ENCODE measurements at places on chromosomes 6 and 20.

DNA sequence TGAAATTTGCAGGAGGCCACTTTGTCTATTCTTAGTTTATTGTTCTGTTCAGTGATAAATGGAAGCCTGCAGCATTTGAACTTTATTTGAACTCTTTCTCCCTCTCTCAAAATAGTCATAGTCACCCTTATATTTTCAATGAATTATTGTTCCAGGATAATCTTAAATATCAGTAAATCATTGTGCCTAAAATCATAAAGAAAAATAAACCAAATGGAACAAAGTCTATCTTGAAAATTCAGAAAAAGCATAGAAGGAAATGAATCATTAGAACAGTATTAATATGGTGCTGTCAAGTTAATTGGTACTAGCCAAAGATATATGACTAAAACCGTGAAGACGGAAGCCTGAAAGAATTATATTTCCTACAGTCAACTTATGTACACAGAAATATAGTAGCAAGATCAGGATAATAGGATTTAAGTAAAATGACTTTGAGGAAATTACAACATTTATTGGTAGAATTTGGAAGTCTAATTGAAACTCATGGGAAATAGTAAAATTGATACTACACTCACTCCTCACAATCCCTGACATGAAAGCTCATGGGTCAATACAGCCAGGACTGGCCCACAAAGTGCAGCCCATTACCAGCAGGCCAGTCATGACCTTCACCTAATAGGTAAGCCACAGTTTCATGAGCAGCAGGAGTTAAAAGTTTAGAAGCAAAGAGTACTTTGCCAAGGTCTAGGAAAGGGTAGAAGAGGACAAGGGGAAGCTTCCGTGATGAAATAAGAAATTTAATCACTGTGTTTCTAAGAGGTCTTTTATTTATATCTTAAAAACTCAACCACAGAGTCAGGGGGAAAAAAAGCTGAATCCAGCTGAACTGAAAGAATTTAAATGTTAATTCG lies 119.9 kb upstream of the ENPP5 start:
- no peak for DNase-seq

DNA sequence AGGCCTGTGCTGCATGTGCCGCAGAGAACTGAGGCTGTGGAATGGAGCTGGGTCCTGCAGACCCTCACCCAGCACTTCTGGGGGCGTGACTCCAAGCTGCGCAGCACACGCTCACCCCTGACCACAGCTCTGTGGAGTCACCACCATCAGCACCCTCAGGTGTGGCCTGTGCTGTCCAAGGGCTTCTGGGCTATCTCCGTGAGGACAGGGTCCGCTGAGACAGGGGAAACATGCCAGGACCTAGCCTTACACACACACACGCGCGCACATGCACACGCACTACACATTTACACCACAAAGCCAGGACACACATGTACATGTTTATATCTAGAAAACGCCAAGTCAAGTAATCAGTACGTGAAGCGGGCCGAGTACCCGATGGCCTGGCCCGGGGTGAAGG lies 26.8 kb upstream of the TCFL5 start:
- DNase-seq, result peak; percentile 28

- DNase-seq, result no peak
Observed at GRCh38 chr20:59323731-59324130, 23.3 kb downstream of the EDN3 start.

DNA sequence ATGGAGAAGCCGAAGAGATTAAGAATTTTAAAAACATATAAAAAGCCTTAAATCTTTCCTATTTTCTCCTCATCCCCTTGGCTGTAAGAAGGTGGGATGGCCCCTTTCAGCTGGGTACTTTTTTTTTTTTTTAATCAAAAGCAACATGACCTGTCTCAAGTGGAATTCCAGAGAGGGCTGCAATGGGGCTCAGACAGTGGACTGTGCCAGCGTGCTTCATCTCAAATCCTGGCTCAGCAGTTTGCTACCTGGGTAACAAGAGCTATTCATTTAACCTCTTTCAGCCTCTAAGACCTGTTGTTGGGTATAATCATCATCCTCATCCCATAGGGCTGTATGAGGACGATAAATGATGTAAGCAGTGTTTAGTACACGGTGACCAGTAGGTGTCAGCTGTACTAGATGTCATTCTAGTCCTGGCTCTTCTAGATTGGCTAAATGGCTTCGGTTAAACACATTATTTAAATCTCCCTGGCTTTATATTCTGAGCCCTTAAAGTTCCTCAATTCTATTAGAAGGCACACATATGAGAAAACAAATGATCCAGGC lies 6.9 kb upstream of the PPP1R3G start:
- DNase-seq, result no peak

DNA sequence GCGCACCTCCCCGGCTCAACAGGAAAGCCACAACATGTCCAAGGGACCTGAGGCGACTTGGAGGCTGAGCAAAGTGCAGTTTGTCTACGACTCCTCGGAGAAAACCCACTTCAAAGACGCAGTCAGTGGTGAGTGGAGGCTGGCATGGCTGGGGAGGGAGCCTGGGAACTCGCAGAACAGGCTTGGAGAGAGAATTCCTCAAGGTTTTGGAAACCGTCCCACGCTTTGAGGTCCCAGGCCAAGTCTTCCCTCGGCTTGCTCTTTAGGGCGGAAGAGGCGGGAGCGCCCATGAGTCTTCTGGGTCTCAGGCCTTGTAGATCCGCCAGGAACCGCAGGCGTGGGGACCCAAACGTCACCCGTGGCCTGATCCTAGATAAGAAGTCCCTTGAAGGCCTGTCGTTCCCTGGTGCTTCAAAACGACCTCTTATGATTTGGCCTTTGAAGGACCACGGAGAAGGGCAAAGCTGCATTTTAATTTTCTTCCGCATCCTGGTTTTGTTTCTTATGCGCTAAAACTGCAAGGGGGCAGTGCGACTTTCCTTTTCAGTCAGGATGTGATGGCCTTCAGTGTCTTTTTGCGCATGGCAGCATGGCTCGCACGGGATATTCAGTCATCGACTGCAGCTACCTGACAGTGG lies 2.0 kb downstream of the LAMP5 start:
- peak; percentile 67 for DNase-seq
